ENCODE measurements at places on chromosomes 7 and 10. TPM values are rescaled to one million over a fixed set of nuclear protein-coding genes. Genes with fewer than 3 reads are reported as not detected.

GRCh38 chr7:26865094-26865388 is 651 bp upstream of the SKAP2 start:
- H3K4me3 ChIP-seq = peak overlapping the region; percentile 45
- no peaks in the 10 kb centered on the region for H3K4me1 ChIP-seq
- H3K27ac ChIP-seq = peak overlapping the region; percentile 70
- DNase-seq = no peak

DNA sequence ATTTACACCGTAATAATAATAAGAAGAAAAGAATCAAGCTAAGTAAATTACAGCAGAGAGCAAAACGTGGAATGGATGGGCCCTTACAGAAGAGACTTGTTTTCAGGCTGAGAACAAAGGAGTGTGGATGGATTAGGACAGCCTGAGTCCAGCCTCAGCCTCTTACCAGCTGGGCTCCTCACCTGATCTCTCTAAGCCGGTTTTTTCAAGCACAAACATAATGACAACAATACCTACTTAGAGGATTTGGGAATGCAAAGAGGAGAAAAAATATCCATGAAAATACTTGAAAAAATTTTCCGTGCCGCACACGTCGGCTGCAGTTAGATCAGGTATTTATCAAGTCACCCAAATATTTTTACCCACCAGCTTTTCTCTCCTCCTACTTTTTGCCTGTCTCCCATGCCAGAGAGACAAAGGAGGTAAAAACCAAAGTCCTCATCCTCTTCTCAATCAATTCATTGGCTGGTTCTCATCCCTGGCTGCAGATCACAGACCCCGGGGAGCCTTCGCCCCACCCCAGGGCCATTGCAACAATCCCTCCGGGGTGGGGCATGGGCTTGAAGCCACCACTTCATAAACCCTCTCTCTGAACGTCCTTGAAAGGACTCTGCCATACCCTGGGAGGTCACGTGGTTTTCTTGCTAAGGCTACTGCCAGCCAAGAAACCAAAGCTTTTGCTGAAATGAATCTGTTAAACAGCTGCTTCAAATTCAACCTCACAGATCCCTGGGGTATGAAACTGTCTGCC is 29.7 kb upstream of the GTF2I start:
- H3K4me3 ChIP-seq = no peak overlapping the region
- H3K27ac ChIP-seq = no peak overlapping the region
- H3K4me1 ChIP-seq = peaks cover 3% of the 10 kb centered on the region

DNA sequence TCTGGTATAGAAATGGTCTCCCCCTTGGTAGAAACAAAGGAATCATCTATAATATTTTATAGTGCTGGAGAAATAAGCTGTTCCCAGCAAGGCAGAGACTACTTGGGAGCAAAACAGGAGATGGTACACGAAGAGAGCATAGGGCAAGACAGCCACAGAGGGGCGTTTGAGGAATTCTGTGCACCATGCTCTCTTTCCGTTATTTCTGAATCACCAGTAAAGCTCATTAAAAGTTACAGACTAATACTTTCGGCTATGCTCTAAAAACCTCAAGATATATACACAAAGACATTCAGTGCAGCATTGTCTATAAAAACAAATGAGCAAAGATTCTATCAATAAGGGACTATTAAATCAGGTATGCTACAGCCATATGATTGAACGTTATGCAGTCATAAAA is 68.5 kb upstream of the FHIP2A start:
- no peak overlapping the region for H3K4me3 ChIP-seq
- no peaks in the 10 kb centered on the region for H3K27me3 ChIP-seq
- peaks cover 17% of the 10 kb centered on the region for H3K4me1 ChIP-seq

Gene OPN4
- not detected for total RNA-seq

- H3K27me3 ChIP-seq = no peaks in the 10 kb centered on the region
- no peak overlapping the region for H3K27ac ChIP-seq
- H3K4me3 ChIP-seq = no peak overlapping the region
- no peaks in the 10 kb centered on the region for H3K36me3 ChIP-seq
- DNase-seq = no peak
Measured at GRCh38 chr7:33802600-33802999, 102.7 kb upstream of the BMPER start.

- no peak for DNase-seq
- H3K36me3 ChIP-seq = no peaks in the 10 kb centered on the region
- H3K27me3 ChIP-seq = no peaks in the 10 kb centered on the region
- H3K4me3 ChIP-seq = no peak overlapping the region
- H3K27ac ChIP-seq = no peak overlapping the region
Measured at GRCh38 chr7:134639061-134639460, 7.6 kb upstream of the BPGM start.

DNA sequence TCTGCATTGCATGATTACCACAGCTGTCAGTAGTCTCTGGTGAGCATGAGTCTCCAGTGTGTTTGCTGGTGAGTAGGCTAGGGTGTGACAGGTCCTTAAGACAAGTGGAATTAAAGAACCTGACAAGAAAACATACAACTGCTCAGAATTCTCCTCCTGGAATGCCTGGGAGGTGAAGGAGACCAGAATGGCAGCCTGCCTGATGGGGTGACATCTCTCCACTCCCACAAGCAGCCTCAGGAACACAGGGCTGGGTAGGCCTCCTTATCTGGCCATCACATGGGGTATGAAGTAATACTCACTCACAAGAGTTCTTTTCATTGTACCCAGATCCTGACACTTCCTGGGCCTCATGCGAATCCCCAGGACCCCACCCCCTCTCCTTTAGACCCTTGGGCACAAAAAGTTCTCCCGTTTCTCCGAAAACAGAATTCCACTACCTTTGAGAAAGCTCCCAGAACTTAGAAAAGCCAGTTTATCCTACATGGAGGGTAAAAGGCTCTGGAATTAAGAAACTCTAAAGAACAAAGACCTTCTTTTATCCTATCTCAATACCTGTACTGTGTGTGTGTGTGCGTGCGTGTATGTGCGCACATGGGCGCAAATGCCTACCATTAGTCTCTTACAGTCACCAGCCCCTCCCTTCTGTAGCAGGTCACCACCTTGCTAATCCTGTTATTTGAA is 33.4 kb upstream of the C1GALT1 start:
- H3K4me3 ChIP-seq = no peak overlapping the region
- DNase-seq = no peak
- H3K36me3 ChIP-seq = no peaks in the 10 kb centered on the region
- no peaks in the 10 kb centered on the region for H3K4me1 ChIP-seq
- H3K27ac ChIP-seq = no peak overlapping the region
- no peaks in the 10 kb centered on the region for H3K27me3 ChIP-seq

DNA sequence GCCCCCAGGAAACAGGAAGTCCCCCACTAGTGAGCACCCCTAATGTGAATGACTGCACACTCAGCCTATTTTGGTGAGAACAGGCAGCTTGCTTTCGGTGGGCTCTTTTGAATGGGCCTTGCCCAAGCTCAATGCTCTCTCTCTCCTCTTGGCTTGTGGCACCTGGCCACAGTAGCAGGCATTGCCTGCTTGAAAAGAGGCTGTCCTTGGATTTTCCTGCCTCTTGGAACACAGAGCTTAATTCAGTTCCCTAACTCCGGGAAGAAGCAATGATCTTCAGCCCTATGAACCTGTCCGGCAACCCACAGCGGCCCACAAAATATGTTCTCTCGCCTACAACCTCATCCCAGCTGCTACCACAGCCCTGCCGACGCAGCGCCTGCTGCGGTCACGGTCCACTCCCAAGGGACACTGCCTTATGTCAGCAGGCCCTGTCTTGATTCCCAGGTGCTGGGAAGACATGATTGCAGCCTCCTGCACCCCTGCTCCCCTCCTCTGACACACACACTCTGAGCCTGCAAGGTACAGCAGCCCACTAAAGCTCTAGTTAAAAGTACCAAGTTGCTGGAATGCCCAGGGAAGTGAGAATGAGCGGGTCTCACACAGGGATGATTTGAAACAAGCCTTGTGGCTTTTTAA is 715.5 kb upstream of the GALNT17 start:
- no peak overlapping the region for H3K27ac ChIP-seq
- H3K27me3 ChIP-seq = no peaks in the 10 kb centered on the region
- no peaks in the 10 kb centered on the region for H3K36me3 ChIP-seq
- no peaks in the 10 kb centered on the region for H3K4me1 ChIP-seq

Gene PDE6C
- total RNA-seq = not detected

Data from IMR-90 (cell line).